ENCODE measurements at places on chromosomes 6 and 20.

- no peak for DNase-seq
These were observed 20.0 kb downstream of the NOL4L start for GRCh38 chr20:32564921-32565734.

- peak; percentile 53 for DNase-seq
These were observed 443.7 kb downstream of the GJA1 start for GRCh38 chr6:121879149-121879548.

- DNase-seq = no peak
These were observed 45.2 kb downstream of the PLCG1 start for GRCh38 chr20:41182296-41183212.

- no peak for DNase-seq
These were observed 327.5 kb downstream of the SYNE1 start for GRCh38 chr6:152309648-152310047.

- no peak for DNase-seq
These were observed 147.4 kb downstream of the FOXC1 start for GRCh38 chr6:1757131-1757530.

GRCh38 chr20:62716941-62717310 lies 8.3 kb downstream of the NTSR1 start:
- no peak for DNase-seq

- no peak for DNase-seq
These were observed 80.3 kb upstream of the HTR1E start for GRCh38 chr6:86856937-86857563.

GRCh38 chr6:52261229-52261628 lies 16.9 kb upstream of the IL17F start:
- peak; percentile 21 for DNase-seq

DNA sequence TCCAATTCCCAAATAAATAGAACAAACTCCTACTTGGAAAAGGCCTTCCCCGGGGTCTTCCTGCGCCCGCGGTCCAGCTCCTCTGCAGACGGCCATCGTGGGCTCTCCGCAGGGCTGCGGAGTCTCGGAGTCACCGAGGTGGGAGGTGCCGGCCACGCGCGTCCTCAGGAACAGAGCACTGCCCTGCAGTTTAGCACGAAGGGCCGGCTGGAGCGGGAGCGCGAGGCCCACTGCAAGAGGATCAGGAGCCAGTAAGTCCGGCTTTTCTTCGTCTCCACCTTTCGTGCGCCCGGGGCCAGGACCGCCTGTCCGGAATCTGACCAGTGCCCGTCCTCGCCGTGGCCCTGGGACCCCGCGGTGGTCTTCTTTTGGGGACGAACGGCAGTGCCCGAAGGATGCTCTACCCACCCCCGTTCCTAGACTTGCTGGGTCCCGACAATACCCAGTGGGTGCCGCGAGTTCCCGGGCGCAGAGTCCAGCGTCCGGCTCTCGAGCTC lies 1.4 kb downstream of the BHLHE23 start:
- DNase-seq = no peak
